ENCODE measurements at places on chromosomes 3 and 15. TPM values are rescaled to one million over a fixed set of nuclear protein-coding genes. Genes with fewer than 3 reads are reported as not detected.

CLEC3B gene
- total RNA-seq: 54.6 TPM

CLDN16 gene
- 0.69 TPM for total RNA-seq

CFAP20DC gene
- total RNA-seq: 1.3 TPM

CGGBP1 gene
- 62.9 TPM for total RNA-seq

SPATA12 gene
- 0.10 TPM for total RNA-seq

PIGBOS1 gene
- 8.0 TPM for total RNA-seq

LRRC57 gene
- 17.4 TPM for total RNA-seq

XYLB gene
- 5.6 TPM for total RNA-seq

BSN gene
- 0.39 TPM for total RNA-seq

POLQ gene
- 3.7 TPM for total RNA-seq

FILIP1L gene
- total RNA-seq: 40.1 TPM

RYR3 gene
- 6.3 TPM for total RNA-seq

DPPA2 gene
- total RNA-seq: not detected

SCAANT1 gene
- total RNA-seq: not detected

PLSCR5 gene
- not detected for total RNA-seq

BTD gene
- total RNA-seq: 19.0 TPM

AADACL2 gene
- 21.6 TPM for total RNA-seq

LINS1 gene
- 19.6 TPM for total RNA-seq

IFRD2 gene
- 32.7 TPM for total RNA-seq

MKRN2OS gene
- not detected for total RNA-seq

ITGA11 gene
- 5.7 TPM for total RNA-seq

GOLGA8M gene
- 3.4 TPM for total RNA-seq

ROPN1 gene
- 0.69 TPM for total RNA-seq

BTBD1 gene
- 56.2 TPM for total RNA-seq

SV2B gene
- total RNA-seq: 1.5 TPM

PPP1R14D gene
- total RNA-seq: not detected

ACSBG1 gene
- total RNA-seq: 23.6 TPM

AHSG gene
- not detected for total RNA-seq

LDHAL6B gene
- not detected for total RNA-seq

RTP3 gene
- not detected for total RNA-seq

ENTPD3 gene
- total RNA-seq: 0.79 TPM
